ENCODE measurements at places on chromosomes 1 and 21. TPM values are rescaled to one million over a fixed set of nuclear protein-coding genes. Genes with fewer than 3 reads are reported as not detected.

DNA sequence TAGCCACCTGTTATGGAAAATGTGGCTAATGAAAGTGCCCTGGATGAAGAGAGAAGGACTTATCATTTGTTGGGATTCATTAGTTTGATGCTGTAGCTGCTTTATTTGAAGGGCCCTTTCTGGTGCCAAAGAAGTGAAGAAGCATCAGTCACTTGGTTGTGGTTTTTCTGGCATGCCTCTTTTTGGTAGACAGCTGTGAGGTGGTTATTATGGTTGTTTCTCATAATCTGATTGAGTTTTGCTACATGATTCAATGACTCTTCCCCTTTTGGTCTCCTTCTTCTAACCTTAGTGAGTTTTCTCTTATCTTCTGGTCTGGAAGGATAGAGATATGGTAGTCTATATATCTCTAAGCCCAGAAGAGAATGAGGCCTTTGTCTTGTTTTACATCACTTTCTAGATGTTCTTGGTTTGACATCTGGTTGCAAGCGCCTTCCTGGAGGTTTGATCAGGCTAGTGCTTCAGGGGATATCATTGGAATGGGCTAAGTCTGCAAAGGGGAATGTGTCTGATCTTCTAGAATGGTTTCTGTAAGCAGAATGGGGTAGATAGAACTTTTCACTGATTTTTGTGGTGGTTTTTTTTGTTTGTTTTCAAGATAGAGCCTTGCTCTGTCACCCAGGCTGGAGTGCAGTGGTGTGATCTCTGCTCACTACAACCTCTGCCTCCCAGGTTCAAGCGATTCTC lies 26.0 kb downstream of the ARID1A start:
- H3K36me3 ChIP-seq = peaks cover 8% of the 10 kb centered on the region
- H3K4me3 ChIP-seq = no peak overlapping the region
- peaks cover 97% of the 10 kb centered on the region for H3K4me1 ChIP-seq
- H3K27me3 ChIP-seq = no peaks in the 10 kb centered on the region

DNA sequence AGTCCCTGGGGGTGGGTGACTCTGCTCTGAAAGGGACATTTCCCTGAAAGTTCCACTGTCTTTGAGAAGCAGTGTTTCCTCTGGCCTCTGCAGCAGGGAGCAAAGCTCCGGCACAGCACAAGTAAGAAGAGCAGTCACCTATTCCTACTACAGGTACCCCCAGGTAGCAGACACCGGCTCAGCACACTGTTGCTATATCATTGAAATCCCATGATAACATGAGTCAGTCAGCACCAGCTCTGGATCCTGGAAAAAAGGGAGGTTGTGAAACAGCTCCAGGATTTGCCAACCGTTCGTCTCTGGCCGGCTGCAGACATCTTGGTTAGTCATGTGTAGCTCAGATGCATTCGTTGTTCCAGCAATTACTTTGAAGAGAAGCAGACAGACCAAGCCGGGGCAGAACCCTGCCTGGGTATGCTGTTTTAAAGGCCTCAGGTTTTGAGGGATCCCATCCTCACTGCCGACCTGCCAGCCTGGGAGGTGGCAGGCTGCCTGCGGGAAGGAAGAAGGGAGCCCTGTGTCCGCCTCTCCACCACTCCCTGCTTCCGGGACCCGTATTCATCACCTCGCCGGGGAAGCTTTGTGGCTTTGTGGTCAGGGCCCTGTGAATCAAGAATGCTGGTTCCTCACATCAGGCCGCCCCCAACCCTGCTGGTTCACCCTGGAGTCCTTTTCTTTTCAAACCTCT lies 139.2 kb downstream of the CLIC6 start:
- no peak overlapping the region for H3K4me3 ChIP-seq
- H3K27me3 ChIP-seq = no peaks in the 10 kb centered on the region
- H3K4me1 ChIP-seq = peaks cover 42% of the 10 kb centered on the region
- H3K27ac ChIP-seq = peak overlapping the region; percentile 48
- H3K36me3 ChIP-seq = peaks cover 35% of the 10 kb centered on the region

DNA sequence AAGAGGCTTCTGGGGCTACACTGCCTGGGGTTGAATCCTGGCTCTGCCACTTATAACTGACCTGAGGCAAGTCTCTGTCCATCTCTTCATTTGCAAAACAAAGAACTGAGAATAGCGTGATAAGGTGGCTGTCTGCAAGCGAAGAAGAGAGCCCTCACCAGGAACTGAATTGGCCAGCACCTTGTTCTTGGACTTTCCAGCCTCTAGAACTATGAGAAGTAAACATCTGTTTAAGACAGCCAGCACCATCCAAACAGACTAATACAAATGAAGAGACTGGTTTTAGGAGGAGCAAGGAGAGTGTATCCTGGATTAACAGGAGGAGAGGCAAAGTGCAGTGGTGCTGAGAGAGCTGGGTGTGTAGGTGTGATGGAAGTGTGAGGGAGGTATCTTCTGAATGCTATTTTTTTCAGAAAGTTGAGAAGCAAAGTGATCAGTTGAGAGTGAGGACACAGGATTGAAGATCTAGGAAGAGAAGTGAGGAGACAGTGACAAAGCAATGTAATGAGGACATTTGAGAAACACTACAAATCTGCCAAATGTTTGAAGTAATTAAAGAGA lies 59.3 kb downstream of the CD58 start:
- DNase-seq = no peak
- peaks cover 16% of the 10 kb centered on the region for H3K4me1 ChIP-seq
- no peak overlapping the region for H3K27ac ChIP-seq
- H3K4me3 ChIP-seq = no peak overlapping the region

- no peak for DNase-seq
- H3K36me3 ChIP-seq = no peaks in the 10 kb centered on the region
- H3K27me3 ChIP-seq = no peaks in the 10 kb centered on the region
- H3K4me3 ChIP-seq = no peak overlapping the region
- no peak overlapping the region for H3K27ac ChIP-seq
These were observed 31.4 kb downstream of the SSBP3 start for GRCh38 chr1:54374766-54375165.

GRCh38 chr1:97929874-97930851 lies 9.3 kb upstream of the DPYD start:
- DNase-seq = no peak
- H3K4me3 ChIP-seq = no peak overlapping the region
- no peaks in the 10 kb centered on the region for H3K36me3 ChIP-seq
- H3K4me1 ChIP-seq = no peaks in the 10 kb centered on the region

DNA sequence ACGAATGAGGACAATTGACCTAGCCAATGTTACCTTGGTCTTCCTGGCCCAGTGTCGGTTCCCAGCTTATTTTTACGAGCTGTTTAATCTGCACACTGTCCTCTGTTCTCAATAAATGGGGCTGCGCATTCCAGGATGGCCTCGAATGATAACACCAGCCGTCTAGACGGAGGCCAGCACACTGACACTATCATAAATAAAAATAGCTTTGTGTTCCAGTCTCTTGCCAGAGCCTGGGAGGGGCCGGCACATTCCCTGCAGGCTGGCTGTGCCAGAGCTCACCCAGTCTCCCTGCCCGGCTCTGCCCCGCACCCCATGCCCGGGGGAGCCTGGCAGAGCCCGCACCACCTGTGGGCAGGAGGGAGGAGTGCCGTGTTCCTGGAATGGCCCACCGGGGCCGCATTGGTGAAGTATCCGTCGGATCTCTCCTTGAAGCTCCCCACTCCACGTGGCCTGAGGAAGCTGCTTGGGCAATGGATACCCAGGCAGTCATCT lies 92.1 kb downstream of the SPSB1 start:
- no peak overlapping the region for H3K27ac ChIP-seq
- no peaks in the 10 kb centered on the region for H3K4me1 ChIP-seq
- H3K36me3 ChIP-seq = no peaks in the 10 kb centered on the region
- DNase-seq = no peak
- H3K27me3 ChIP-seq = no peaks in the 10 kb centered on the region

DNA sequence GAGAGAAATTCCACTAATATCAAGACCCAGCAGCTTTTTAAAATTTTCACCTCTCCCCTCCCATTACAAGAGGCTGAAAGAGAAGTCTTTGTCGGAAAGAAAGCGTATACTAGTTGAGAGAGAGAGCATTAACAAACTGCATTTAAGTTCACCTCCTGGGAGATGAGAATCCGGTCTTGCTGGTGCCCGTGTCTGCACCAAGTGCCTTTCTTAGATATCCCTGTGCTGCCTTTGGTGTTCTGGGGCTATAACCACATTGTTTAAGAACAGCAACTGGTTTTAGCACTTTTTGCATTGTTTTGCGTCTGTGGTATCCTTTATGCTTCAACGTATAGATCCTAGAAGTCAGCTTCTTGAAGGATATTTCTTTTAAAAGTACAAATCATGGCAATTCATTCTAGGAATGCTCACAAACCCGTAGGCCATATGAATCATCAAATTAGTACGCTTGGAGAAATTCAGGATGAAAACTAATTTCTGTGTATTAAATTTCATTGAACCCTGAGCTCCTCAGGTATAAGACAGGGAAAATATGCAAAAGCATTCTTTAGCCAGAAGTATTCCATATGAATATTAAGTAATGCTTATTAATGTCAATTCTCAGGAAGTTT lies 3.4 kb upstream of the RPE65 start:
- no peaks in the 10 kb centered on the region for H3K4me1 ChIP-seq
- H3K36me3 ChIP-seq = no peaks in the 10 kb centered on the region
- H3K27me3 ChIP-seq = no peaks in the 10 kb centered on the region
- H3K27ac ChIP-seq = no peak overlapping the region
- no peak for DNase-seq

DNA sequence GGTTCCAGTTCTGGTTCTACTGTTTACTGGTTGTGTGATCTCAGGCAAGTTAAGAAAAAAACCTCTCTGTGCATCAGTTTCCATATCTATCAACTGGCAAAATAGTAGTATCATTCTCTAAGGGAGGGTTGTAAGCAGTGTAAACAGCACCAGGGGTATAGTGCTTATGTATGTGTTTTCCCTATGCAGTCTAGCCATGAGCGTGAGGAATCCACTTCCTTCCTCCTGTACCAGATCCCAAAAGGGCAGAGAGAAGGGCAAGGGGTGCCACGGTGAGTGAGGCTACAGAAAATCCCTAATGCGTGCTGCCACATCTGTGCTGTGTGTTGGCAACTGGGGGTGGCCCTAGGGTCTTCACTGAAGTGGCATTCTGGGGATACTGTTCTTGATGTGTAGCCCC lies 18.4 kb upstream of the RNF19B start:
- no peaks in the 10 kb centered on the region for H3K36me3 ChIP-seq
- DNase-seq = no peak
- H3K4me3 ChIP-seq = no peak overlapping the region
- H3K27me3 ChIP-seq = no peaks in the 10 kb centered on the region

- H3K36me3 ChIP-seq = no peaks in the 10 kb centered on the region
- DNase-seq = no peak
These were observed 1.2 kb downstream of the RGL1 start for GRCh38 chr1:183806125-183806524.

DNA sequence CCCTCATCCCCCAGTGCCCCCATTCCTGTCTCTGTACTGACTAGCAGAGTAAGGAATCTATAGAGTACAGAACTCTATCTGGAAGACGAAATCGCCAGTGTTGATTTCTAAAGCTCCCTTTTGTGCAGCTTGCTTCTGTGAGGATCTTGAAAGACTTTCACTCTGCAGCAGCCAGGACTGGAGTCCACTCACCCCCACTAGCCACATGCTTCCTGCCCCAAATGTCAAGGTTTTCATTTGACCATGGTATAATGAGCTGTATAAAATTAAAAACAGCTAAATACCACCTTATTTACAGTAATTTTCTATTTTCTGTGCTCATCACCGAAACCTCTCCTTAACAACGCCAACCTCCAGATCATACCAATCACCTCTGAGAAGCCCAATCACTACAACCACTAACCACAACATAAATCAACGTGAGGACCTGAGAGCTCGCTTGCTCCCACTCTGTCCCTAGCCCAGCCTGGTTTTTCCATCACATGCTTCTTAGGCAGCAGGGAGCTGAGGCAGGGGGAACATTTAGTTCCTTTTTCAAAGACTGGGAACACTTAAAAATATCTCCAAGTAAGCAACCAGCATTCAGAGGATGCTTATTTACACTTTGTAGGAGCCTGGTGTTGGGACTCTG lies 56.1 kb upstream of the IRF2BP2 start:
- no peak for DNase-seq
- H3K4me1 ChIP-seq = no peaks in the 10 kb centered on the region
- H3K4me3 ChIP-seq = no peak overlapping the region
- no peaks in the 10 kb centered on the region for H3K36me3 ChIP-seq

DNA sequence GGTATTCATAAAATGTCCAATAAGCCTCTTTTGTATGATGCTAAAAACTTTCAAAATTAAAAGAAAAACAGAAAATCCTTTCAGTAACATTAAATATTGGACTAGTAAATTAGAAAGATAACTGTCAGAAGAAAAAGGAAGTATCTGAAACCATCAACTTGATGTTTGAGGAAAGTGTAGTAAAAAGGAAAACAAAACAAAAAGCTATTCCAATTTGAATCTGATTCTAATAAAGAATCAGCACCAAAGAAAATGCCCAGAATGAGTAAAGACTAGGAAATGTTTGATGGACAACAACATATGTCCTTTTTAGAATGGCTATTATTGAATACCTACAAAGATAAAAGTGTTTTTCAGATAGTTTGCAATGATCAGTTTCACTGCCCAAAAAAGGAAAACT lies 79.9 kb upstream of the RBM34 start:
- H3K27me3 ChIP-seq = no peaks in the 10 kb centered on the region
- no peak overlapping the region for H3K27ac ChIP-seq
- no peak overlapping the region for H3K4me3 ChIP-seq

OR2L3 gene
- not detected for total RNA-seq

ABCD3 gene
- total RNA-seq = 54.9 TPM

VWA5B1 gene
- 0.30 TPM for total RNA-seq

NR0B2 gene
- total RNA-seq = 2.2 TPM

All from lower lobe of right lung (tissue), 2 donors.